ENCODE measurements at places on chromosomes 3 and 15.

DNA sequence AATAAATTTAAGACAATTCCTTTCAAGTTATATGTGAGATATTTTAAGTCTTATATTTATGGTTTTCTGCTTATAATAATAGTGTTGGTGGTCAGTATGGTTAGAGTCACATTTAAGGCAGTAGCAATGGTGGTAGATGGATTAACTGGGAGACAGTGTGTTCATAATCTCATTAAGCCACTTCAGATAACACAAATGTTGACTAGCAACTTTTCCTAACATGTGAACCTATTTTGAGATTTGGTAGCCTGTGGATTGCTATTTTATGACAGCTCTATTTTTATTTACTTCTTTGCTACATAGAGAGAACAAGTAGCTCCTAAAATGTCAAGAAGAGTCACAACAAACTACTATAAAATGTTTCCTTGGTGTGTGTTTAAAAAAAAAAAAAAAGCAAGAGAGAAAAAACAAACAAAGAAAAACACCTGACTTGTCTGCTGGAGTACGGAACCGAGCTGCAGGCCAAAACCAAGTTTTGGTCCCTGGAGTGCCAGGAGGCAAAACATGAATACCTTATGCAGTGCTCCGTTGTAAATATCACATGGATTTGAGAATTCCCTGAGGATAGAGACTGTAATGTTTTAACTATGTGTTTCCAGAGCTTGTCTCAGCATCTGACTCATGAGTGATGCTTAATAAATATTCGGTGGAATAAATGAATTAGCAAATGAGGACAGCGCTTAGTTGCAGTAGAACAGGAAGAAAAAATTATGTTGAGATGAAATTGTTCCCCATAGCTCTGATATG, 457.1 kb upstream of the ROBO2 start:
- ATAC-seq: no peak

DNA sequence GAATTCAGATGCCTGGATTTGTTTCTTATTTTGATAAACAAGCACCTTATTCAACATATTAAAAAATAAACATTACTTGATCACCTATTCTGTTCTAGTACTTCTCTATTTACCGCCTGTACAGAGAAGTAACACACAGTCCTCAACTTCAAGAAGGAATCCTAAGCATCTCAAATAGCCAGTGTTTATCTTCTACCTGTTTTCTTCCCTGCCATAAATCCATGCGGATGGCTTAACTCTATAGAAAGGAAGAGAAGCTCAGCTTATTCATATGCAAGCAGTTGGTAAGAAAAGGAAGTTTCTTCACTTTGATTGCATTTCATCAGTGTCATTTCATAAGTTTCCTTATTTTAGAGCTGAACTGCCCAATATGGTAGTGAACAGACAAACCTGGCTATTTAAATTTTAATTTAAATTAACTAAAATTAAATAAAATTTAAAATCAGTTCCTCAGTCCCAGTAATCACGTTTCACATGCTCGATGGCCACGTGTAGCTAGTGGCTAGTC, 210.0 kb upstream of the PEX5L start:
- ATAC-seq: no peak

DNA sequence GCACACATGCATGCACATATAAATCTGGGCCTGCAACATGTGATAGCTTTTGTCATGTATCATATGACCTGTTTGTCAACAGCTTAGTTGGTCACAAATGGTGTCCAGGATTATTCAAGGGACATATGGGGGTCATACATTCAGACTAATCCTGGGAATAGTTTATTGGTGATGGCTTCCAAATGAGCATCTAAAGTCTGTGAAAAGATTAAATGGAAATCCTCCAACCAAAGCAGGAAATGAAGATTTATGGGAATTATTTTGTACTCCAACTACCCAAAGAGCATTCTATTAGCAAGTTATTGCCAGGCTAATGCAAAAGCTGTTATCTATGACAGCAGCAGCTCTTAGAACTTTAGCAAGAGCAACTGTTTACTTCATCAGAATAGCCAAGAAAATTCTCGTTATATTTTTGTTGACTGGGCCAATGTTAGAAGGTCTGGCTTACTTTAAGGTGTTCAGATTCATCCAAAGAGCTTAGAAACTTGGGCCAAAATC, 7.1 kb downstream of the FSTL1 start:
- ATAC-seq: no peak

DNA sequence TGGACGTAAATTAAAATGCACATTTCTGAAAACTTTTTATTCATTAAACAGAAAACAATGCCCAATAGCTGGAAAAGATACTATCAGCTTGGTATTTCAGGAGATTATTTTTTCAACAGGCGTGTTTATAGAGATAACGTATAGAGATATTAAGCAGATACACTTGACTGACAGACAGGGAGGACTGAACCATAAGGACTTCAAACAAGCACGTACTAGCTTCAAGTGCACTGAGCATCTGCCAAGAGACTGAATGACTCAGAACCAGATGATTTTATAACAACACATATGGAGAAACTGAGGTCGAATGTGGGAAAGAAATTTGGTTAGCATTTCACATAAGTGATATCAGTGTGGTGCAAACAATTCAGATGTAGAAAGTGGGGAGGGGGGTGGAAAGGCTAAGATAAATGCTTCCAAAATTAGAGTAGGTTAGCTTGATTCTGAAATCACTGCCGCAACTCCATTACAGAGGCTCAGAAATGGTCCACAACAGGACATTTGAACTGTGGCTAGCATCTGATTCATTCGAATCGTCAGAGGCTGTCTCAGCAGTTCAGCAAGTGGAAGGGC, 103.5 kb downstream of the SEMA6D start:
- ATAC-seq: peak; percentile 49

DNA sequence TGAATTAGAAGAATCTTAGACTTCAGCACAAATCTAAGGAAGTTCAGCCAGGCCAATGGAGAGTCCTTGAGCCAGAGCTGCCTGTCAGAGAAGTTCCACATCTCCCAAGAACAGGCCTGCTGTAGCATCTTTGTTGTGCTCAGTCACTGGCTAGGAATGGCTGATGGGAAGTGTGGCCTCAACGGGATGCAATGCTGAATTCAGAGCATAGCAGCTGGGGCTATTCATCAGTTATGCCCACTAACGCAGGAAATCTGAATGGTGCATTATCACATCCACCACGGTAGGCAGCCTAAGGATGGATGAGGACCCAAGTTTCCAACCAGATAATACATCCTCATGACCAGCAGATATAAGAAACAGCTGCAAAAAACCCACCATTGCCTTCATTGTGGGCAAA, 3.2 kb upstream of the EIF1B start:
- ATAC-seq: no peak

DNA sequence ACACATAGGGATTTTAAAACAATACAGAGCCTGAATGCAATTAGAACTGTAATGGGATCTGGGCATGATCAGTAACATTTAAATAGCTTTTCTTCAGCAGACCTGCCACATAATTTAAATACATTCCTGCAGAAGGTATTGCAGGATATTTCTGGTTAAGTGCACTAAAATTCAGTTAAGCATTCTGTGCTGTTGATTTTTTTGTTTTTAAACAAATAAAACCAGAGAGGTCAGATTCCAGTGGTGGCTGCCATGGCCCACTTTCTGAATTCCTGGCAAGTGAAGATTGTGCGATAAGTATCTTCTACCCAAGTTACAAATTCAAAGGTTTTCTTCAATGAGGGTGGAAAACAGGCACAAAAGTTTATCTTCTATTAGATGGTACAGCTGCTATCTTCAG, 98.7 kb downstream of the RAP2B start:
- ATAC-seq: no peak

GRCh38 chr3:177983320-177983719, 552.9 kb upstream of the KCNMB2 start:
- ATAC-seq: no peak

GRCh38 chr3:113166719-113167492, 44.5 kb upstream of the BOC start:
- peak; percentile 88 for ATAC-seq

DNA sequence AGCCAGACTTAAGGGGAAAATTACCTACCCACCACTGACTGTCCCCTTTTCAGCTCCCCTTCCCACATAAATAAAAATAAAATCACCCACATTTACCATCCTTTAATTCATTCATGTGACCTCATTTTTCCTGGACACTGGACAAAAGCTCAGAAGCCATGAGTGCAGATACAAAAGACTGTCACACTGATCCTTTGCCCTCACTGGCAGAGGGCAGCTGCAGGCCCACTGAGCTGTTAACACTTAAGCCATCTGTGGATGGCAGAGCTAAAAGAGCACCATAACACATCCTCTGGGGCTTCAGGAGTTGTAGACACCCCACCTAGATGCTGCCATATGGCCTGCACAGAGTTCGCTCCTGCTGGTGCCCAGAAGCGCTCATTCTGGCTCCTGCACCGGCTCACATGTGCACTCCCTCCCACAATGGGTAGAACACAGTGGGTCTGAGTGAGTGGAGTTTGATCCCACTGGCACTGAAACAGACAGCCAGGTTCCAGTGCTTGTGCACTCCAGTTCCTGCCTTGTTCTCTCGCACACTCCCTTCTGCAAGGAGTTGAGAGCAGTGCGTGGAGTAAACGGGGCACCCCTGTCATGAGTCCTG, 38.8 kb downstream of the EDC3 start:
- ATAC-seq: no peak

DNA sequence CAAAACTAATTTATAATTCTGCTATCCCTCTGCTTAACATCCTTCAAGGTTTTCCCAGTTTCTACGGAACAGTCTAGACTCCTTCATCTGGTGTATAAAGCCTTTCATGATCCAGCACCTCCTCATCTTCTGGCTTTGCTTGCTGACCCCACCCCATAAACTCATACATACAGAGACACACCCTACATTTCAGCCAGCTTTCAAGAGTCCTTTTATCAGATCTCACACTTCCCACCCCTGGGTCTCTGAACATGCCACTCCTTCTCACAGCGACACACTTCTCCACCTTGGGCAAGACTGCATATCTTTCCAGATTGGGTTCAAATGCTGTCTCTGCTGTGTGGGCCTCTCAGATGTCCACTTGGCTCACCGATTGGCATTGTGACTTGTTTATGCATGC, 166.8 kb upstream of the LPP start:
- no peak for ATAC-seq

DNA sequence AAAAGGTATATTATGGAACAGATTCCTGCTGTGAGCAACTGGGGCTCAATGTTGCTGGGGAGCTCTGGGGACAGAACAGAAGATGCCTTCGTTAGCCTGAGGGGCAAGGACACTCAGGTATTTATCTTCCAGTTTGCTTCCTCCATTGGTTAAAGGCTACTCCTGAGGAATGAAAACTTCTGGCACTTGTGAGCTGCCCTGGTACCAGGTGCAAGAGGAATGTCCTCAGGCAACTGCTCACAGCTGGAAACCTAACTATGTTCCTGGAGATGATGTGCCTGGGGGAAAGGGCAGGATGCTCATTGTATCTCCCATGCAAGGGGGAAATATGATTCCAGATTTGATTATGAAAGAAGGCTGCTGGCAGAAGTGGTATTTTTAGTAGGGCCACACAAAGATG, 54.0 kb upstream of the BBX start:
- no peak for ATAC-seq

- ATAC-seq: no peak
These were observed 5.9 kb downstream of the ADPRH start for GRCh38 chr3:119585208-119585607.

- no peak for ATAC-seq
These were observed 22.0 kb downstream of the SST start for GRCh38 chr3:187648177-187648576.

GRCh38 chr3:10561946-10562560, 56.7 kb upstream of the ATP2B2 start:
- ATAC-seq: no peak

GRCh38 chr3:172296248-172296974, 151.8 kb downstream of the GHSR start:
- ATAC-seq: no peak

DNA sequence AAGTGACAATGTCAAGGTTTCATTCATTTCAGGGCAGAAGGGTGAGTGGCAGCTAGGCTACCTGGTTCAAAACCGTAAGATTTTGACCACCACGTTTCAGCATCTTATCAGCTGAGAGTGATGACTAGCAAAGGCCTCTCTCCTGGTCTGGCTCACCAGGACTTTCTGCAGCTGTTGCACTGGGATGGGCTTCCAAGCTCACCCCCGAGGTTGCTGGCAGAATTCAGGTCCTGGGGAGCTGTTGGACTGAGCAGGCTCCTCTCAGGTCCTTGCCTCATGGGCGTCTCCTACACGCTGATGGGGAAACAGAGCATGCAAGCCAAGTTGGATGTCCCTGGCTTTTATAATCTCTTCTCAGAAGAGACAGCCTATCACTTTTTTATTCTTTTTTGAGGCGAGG, 88.8 kb upstream of the RNU6-1 start:
- no peak for ATAC-seq
